ENCODE measurements at places on chromosomes 11 and 22.

DNA sequence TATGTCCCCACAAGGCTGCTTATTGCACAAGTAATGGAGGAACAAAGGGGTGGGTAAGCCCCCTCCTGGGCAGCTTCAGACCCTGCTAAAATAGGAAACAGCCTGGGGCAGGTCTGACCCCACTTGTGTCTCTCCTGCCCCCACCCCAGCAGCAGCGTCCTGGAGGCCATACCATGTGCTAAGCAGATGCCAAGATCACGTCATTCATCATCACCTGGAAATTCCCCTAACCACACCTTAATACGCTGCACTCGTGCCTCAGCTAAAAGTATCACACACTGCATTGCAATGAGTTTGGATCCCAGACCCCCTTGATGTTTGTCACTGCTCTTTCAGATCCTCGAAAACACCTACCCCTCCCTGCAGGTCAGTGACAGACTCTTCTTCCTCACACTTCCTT, 27.8 kb upstream of the GGTLC2 start:
- no peak for DNase-seq

DNA sequence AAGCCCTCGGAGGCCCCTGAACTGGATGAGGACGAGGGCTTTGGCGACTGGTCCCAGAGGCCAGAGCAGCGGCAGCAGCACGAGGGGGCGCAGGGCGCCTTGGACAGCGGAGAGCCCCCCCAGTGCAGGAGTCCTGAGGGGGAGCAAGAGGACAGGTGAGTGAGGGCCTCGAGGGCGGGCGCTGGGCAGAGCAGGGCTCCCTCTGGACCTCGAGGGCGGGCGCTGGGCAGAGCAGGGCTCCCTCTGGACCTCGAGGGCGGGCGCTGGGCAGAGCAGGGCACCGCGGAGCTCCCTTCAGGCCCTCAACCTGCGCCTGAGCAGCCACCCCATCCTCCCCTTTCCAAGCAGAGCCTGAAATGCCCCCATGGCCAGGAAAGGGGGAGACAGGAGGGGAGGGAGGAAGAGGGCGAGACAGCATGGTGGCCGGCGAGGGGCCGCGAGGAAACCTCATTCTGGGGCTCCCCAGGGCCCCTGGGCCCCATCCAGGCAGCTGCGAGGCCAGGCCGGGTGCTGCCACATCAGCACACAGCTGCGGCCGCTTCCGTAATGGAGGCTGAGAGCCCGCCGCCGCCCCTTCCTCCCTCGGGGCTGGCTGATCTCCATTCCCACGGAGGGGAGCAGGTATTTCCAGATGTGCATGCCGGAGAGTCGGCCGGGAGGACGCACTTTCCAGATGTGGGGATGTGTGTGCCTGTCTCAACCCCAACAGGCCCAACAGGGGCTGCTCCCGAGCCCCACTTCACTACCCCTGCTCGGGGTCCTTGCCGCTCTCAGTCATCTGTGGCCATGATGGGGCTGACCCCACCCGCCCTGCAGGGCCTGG, 10.0 kb downstream of the PRR33 start:
- DNase-seq: no peak

DNA sequence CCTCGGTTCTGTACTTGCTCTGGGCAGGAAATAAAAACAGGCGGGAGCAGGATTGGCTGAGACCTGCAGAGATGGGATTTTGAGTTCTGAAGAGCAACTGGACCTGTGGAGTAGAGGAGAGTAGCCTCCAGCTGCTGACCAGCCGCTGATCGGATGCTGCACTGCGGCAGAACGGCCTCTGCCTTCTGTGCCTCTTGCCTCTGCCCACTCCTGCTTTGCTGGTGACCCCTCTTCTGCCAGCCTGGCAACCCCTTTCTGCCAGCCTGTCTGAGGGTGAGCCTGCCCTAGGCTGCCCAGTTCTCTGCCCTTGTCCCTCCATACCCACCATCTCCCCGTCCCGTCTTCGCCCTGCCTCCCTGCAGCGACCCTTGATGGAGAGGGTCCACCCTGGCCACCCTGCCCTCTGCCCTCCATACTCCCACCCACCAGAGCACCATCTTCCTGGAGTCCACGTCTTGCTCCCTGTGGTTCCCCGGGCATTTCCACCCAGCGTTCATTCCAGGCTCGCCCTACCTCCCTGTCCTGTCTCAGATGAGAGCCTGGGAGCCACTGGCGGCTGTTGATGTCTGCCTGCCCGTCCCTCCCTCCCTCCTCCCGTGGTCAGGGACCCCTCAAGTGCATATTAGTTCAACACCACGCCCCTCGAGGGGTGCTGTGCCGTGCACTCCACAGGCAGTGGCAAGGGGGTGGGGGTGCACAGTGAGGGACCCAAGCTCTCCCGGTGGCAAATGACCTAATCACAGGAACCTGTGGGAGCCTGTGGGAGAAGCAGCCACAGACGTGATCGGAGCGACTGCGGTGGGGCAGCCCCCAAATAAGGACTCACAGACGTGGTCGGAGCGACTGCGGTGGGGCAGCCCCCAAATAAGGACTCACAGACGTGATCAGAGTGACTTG, 863.3 kb downstream of the TBC1D22A start:
- no peak for DNase-seq

GRCh38 chr11:1547467-1548098, 24.5 kb downstream of the DUSP8 start:
- no peak for DNase-seq

DNA sequence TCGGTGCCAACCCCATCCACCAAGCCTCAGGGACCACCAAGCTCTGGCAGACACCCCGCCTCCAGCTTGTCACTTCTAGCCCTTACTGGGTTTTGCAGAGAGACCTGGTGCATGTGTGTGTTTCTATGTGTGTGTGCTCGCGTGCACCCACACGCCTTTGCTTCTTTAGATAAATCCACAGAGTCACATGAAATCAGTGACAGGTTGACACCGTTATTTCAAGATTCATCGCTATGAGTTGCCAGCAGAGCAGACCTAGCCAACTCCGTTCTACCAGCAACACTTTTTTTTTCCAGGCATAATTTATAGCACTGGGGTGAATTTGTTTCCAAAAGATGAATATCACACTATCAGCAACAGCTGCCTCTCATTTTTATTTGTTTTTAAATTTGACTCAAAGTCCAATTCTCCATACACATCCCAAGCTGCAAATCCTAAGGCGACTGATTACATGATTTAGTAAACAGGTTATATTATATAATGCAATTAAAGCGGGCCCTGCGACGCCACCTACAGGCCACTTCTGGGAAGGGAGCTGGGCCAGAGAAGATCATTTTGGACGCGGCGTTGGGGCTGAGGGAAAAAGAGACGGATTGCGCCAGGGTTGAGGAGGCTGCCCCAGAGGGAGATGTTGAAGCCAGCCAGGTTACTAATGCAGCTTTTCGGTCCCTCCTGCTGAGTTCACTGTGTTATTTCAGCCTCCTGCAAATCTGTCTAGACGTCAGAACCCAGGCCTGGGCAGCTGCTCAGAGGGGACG, 150.5 kb downstream of the FEZ1 start:
- DNase-seq: peak; percentile 75

GRCh38 chr22:37661160-37661924, 2.8 kb downstream of the PDXP start:
- DNase-seq: peak; percentile 25

DNA sequence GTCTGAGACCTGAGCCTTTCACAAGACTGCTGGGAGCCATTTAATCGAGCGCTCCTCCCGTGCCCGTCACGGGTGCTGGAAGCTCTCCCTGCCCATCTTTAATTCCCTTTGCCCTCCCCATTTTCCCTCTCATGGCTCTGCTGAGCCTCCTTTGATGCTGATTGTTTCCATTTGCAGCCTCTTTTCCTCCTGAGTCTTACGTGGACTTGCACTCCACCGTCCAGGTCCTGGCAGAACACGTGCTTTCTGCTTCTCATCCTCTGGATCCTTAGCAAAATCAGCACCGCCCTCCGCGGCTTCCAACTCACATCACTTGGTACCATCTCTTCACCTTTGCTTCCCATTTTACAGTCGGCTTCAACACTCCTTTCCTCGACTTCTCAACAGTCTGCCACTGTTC, 7.3 kb downstream of the IFT27 start:
- DNase-seq: no peak

DNA sequence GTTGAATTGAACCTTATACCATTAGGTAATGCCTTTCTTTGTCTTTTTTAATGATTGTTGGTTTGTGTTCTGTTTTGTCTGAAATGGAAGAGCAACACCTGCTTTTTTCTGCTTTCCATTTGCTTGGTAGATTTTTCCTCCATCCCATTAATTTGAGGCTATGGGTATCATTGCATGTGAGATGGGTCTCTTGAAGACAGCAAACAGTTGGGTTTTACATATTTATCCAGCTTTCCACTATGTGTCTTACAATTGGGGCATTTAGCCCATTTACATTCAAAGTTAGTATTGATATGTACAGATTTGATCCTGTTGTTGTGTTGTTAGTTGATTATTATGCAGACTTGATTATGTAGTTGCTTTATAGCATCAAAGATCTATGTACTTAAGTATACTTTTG, 21.1 kb upstream of the RAB38 start:
- no peak for DNase-seq

DNA sequence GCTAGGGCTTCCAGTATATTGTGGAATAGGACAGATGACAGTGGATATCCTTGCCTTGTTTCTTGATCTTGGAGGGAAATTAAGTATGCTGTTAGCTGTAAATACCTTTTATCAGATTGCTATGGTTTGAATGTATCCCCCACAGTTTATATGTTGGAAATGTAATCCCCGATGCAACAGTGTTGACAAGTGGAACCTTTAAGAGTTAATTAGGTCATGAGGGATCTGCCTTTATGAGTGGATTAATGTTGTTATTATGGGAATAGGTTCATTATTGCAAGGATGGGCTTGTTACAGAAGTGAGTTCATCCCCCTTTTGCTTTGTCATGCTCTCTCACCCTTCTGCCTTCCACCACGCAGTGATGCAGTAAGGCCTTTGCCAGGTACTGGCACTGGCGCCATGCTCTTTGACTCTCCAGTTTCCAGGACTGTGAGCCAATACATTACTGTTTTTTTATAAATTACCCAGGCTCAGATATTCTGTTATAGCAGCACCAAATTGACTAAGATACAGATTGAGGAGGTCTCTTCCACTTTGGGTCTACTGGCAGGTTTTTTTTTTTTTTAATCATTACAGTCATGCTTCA, 16.4 kb downstream of the CABIN1 start:
- no peak for DNase-seq

DNA sequence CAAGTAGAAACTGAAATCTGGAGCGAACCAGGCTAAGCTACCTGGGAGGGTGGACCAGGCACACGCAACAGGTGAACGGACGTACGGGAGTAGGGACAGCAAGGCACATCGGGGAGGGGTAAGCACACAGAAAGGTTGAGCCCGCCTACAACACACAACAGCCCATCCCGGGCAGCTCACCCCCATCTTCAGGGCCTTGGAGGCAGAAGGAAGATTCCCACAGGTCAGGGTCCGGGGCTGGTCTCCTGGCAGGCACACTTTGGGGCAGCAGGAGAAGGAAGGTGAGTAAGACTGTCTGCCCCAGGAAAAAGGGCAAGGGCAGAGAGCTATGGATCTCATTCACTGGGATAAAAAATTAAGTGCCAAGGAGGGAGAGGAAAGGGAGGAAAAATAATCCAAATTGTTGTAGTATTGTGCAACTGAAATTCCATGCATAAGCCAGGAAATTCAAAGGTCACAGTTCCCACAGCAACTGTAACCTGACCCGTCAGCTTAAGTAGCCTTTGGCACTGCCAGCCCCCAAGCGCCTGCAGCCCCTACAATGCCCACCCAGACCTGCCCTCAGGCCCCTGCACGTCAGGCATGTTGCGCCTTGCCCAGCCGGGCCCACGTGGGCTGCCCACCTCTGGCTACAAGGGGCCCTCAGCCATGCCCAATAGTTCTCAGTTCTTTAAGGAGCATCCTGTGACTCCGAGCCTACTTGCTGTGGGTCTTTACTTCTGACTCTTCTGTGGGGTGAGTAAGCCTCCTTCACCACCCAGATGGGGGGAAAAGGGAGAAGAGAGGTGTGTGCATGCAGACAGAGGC, 51.8 kb downstream of the MICAL3 start:
- DNase-seq: peak; percentile 62

DNA sequence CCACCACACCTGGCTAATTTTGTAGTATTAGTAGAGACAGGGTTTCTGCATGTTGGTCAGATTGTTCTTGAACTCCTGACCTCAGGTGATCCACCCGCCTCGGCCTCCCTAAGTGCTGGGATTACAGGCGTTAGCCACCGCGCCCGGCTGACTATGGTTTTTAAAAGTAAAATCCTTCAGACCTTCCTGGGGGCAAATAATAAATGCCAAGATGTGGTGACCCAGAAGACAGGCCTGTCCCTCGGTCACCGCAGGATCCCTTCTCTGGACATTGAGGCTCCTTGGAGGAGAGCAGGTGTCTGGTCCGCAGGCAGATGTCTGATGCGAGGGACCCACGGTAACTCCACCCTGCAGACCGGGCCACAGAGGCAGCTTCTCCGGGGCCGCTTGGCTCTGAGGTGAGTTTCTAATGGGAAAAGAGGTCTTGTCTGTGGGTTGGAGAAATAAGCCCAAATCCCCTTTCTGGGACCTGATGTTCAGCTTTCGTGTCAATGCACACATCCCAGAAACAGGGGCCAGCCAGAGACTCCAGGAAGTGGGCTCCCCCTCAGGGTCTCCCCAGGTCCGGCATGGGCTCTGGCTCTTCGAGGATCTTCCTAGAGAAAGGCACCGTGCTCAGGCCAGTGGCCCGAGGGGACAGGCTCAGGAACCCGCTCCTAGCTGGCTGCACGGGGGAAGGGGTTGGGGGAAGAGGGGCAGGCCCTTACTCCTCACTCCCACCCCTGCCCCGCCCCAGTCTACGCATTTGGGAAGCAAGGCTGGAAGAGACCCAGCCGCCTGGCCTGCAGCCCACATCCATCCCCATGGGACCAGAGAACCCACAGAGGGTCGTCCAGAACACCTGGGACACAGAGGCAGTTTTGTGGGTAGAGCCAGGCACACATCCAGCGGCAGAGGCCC, 100.6 kb downstream of the WNT7B start:
- DNase-seq: no peak

GRCh38 chr11:3984896-3985295, 109.7 kb upstream of the RRM1 start:
- no peak for DNase-seq

DNA sequence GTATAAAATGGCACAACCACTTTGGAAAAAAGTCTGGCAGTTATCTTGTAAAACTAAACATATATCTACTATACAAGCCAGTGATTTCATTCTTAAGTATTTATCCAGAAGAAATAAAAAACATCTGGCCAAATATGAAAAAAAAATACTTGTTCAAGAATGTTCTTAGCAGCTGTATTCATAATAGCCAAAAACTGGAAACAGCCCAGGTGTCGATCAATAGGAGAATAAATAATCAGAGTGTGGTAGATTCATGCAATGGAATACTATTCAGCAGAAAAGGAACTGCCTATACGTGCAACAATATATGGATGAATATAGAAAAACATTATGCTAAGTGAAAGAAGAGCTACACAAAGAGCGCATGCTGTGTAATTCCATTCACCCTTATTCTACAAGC, 36.7 kb downstream of the POU2AF1 start:
- DNase-seq: no peak

DNA sequence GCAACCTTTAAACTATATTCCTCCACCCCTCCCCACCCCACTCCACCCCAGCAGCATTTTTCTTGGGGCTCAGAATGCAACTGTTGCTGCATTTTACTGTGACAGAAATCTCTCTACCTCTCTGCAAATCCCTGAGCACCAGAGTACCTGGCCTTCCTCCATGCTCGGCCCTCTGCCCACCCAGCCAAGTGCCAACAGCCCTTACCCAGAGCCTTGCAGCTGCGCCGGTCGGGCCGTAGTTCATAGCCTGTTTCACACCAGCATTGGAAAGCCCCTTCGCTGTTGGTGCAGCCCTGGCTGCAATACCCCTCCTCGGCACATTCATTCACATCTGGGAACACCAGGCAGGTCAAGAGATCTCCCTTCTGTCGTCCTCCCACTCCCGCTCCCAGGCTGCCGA, 23.4 kb downstream of the LRP4 start:
- no peak for DNase-seq

- peak; percentile 75 for DNase-seq
Observed at GRCh38 chr22:39471381-39472141, 14.7 kb downstream of the MGAT3 start.

Measured in kidney glomerular epithelial cell (primary cell).